Right lobe of liver (tissue), 6 donors: ENCODE measurements at places on chromosomes 5 and 9. TPM values are rescaled to one million over a fixed set of nuclear protein-coding genes. Genes with fewer than 3 reads are reported as not detected.

- H3K4me1 ChIP-seq: no peaks in the 10 kb centered on the region
- no peaks in the 10 kb centered on the region for H3K27me3 ChIP-seq
Observed at GRCh38 chr9:130265431-130266235, at the start of gene HMCN2. Gene HMCN2, plus strand, starts transcription at chr9:130265760. Its CDS starts 119 bp downstream, at chr9:130265879.

DNA sequence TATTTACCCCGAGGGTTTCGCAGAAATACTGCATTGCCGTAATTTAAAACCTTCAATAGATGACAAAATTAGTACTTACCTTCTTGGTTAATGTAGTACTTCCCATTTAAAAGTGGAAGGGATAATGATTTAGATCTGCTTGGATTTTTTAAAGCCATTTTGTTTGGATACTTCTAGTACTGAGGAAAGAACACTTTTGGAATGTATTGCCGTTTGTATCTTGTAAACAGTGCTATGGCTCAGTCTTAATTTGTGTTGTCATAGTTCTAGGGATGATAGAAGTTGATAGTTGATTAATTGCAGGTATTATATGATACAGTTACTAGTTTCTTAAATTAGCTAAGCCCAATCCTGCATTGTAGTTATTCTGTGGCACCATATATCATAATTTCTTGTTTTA, 33.1 kb downstream of the TNPO1 start:
- H3K4me3 ChIP-seq: peak overlapping the region; percentile 87
- H3K4me1 ChIP-seq: peaks cover 35% of the 10 kb centered on the region
- H3K27ac ChIP-seq: no peak overlapping the region
- H3K36me3 ChIP-seq: no peaks in the 10 kb centered on the region

DNA sequence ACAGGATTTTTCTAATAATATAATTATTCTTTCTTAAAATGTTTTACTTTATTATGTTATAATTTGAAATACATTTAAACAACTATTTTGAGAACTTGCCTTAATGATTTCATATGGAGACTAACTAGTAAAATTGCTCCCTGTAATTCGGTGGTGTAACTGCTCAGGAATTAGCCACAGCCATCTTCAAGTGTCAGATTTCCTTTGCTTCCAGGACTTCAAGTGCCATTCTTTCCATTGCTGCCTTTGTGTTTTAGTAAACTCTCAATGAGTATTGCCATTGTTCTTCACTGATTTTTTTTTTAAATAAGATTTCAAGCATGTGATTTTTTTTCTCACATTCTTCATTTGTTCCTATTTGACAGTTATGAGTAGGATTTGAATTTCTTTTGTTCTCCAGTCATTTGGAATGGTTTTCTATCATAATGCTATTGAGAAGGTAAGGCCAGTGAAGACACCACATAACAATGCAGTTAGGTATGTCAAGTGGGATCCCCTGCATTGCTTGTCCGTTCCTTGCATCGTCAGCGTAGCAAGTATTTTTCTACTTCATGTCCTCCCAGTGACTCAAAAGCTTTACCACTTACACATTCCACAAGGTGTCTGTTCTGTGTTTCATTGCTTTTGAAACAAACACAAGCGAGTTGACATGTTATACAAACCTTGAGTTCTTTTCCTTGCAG, 83.7 kb downstream of the LNPEP start:
- DNase-seq: no peak
- H3K27ac ChIP-seq: no peak overlapping the region

DNA sequence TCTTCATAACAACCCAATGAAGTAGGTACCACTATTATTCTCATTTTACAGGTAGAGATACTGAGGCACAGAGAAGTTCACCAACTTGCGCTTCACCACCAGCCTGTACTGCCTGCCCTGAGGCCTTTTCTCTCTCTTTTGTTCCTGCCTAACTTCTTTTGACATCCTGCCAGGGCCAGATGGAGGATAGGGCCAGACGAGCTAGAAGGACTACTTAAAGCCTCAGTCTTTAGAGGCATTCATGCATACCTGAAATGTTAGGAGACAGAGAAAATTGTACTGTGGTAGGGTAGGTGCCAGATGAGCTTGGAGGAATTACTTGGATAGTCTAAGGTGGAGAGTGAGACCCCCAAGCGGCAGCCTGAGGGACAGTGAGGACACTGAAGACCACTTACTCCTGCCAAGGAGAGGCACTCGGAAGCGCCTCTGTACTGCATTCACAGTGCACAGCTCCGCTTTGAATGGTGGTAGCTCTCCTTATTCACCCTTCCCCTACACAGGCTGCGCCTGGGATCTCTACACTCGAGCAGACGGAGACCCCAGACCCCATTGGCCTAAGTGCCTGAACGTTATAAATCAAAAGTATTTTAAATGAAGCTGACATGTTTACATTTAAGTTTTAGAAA, 6.2 kb upstream of the ORM1 start:
- H3K27me3 ChIP-seq: no peaks in the 10 kb centered on the region
- H3K4me1 ChIP-seq: peaks cover 56% of the 10 kb centered on the region
- DNase-seq: no peak
- no peaks in the 10 kb centered on the region for H3K36me3 ChIP-seq

DNA sequence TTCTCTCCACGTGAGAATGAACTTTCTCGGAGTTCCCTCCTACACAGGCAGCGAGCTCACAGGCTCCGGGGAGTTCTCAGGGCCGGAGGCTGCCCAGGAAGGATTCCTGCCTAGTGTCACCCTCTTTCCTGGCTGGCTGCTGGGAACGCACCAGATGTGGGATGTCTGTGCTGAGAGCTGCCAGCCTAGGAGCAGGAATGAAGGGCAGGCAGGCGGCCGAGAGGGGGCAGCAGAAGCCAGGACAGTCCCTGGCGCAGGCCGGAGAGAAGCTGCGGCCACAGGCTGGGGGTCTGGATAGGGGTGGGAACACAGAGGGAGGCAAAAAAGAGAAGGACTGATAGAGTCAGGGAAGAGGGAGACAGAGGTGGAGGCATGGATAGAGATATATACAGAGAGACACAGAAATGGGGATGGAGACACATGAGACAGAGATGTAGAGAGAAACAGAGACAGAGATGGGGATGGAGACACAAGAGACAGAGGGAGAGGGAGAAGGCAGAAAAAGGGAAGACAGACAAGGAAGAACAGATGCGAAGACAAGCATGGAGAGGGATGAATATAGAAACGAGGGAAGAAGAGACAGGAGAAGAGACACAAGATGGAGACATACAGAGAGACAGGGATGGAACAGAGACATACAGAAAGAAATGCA, 25.3 kb upstream of the ENHO start:
- DNase-seq: peak; percentile 80
- no peaks in the 10 kb centered on the region for H3K4me1 ChIP-seq
- H3K27me3 ChIP-seq: no peaks in the 10 kb centered on the region
- no peak overlapping the region for H3K27ac ChIP-seq
- no peak overlapping the region for H3K4me3 ChIP-seq

DNA sequence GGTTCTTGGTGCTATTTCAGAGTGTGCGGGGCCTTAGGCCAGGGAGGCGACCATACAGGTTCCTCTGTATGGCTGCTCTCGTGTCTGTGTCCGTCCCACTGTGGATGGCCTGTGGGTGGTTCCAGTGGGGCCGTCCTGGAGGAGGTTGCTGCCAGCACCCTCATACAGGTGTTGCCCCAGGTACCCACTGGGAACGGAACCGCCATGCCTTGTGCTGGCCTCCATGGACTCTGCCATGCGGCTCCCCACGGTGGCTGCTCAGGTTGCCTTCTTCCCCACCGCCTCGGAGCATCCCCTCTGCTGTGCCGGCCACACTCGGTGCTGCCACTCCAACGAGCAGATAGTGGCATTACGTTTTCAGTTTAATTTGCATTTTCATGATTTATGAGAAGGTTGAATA, 129.3 kb upstream of the CACNA1B start:
- no peaks in the 10 kb centered on the region for H3K27me3 ChIP-seq
- H3K4me1 ChIP-seq: peaks cover 24% of the 10 kb centered on the region
- H3K27ac ChIP-seq: no peak overlapping the region
- H3K36me3 ChIP-seq: peaks cover 15% of the 10 kb centered on the region
- no peak for DNase-seq
- no peak overlapping the region for H3K4me3 ChIP-seq

CCDC171 gene
- total RNA-seq: 0.43 TPM

DNA sequence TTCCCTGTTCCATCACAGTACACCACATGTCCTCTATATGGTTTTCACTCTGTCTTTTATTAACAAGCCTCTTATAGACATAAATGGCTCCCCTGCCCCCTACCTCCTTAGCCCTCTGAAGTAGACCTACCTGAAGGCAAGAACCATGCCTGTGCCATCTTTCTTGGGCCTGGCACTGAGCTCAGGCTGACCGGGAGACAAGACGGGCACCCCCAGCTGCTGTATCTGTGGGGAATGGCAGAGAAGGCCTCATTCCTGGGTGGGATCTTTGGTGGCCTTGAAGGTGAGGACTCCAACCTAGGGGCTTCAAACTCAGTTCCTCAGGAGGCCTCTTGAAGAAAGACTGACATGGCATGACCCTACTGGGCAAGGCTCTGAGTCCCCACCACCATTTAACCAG, 109.9 kb downstream of the GABBR2 start:
- no peaks in the 10 kb centered on the region for H3K4me1 ChIP-seq
- no peak overlapping the region for H3K4me3 ChIP-seq
- H3K36me3 ChIP-seq: no peaks in the 10 kb centered on the region
- H3K27ac ChIP-seq: no peak overlapping the region
- no peaks in the 10 kb centered on the region for H3K27me3 ChIP-seq
- DNase-seq: no peak

ECM2 gene
- 19.0 TPM for total RNA-seq

DNA sequence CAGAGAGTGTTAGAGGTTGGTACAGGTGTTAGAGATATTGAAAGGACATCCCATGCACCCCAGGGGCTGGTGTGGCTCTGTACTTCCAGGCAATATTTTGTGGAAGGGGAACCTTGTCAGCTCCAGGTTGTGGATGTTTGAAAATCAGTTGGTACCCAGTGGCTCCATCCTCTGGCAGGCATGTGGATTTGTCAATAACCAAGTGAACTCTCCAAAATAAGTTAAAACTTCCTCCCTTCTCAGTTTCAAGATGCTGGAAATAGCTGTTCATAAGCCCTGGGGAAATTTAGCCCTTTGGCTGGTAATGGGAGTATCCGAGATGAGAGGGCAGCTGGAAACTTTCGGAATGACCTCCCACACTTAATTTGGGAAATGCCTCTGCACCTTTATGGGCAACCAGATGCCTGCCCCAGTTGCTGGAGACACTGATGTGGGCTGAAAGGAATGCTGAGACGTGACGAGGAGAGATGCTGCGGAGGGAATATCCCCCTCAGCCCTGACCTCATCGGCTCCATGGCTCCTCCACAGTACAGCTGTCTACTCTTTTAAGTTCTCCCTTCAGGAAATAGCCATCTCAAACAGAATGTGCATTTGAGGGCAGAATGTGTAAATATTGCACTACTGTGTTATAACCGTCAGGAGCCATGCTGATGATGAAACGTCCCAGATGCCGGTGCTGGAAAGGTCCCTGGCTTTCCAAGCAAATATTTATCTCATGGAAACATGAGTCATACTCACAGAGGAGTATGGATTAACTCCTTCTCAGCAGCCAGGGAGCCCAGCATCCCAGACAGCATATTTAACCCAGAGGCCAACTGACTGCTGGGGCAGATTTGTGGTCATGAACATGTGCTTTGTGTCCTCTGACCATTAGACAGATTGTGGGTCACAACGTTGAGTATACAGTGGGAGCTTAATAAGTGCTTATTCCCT, 29.5 kb downstream of the TGFBI start:
- H3K4me1 ChIP-seq: peaks cover 31% of the 10 kb centered on the region
- H3K36me3 ChIP-seq: no peaks in the 10 kb centered on the region
- DNase-seq: peak; percentile 65
- no peak overlapping the region for H3K4me3 ChIP-seq
- no peaks in the 10 kb centered on the region for H3K27me3 ChIP-seq

GRCh38 chr5:73654171-73654811, 28.3 kb downstream of the ARHGEF28 start:
- DNase-seq: no peak
- no peak overlapping the region for H3K4me3 ChIP-seq
- no peaks in the 10 kb centered on the region for H3K27me3 ChIP-seq
- H3K4me1 ChIP-seq: no peaks in the 10 kb centered on the region

NUTM2F gene
- total RNA-seq: not detected

SPATA9 gene
- not detected for total RNA-seq

GGTA1 gene
- total RNA-seq: 0.43 TPM

GRCh38 chr5:134132372-134133187, 18.1 kb downstream of the TCF7 start:
- peaks cover 4% of the 10 kb centered on the region for H3K36me3 ChIP-seq
- no peaks in the 10 kb centered on the region for H3K27me3 ChIP-seq
- no peaks in the 10 kb centered on the region for H3K4me1 ChIP-seq
- H3K27ac ChIP-seq: no peak overlapping the region
- no peak for DNase-seq
- H3K4me3 ChIP-seq: no peak overlapping the region

DNA sequence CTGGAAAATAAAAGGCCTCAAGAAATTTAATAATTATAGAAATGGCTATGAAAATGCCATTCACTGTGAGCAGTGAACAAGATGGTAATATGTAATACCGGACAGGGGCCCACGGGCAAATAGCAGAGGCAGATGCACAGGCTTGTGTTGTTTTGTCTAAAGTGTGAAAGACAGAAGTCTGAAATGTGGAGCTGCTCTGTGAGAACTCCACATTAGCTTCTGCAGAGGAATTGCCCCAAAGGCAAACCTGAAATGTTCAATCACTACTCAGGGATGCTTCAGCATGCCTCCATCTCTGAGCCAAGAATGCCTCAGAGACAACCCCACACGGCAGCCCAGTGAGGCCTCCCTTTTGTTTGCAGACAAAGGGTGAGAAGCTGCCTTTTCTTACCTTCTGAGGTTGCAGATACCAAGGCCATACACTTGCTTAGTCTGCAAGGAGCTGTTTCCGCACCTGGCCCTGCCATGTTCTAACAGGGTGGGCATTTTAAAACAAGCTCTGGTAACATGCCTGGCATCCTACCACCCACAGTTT, 124.3 kb upstream of the CXCL14 start:
- H3K36me3 ChIP-seq: no peaks in the 10 kb centered on the region
- no peak overlapping the region for H3K27ac ChIP-seq
- no peak for DNase-seq
- H3K4me1 ChIP-seq: no peaks in the 10 kb centered on the region
- H3K27me3 ChIP-seq: no peaks in the 10 kb centered on the region

- peak overlapping the region; percentile 99 for H3K4me3 ChIP-seq
- peaks cover 21% of the 10 kb centered on the region for H3K4me1 ChIP-seq
- no peaks in the 10 kb centered on the region for H3K36me3 ChIP-seq
- H3K27ac ChIP-seq: peak overlapping the region; percentile 93
- DNase-seq: peak; percentile 87
Observed at GRCh38 chr9:128127990-128128835, 684 bp upstream of the PTGES2 start.

ADAMTS12 gene
- total RNA-seq: 1.5 TPM

LCN15 gene
- total RNA-seq: not detected

SERF1A gene
- total RNA-seq: 0.86 TPM

IL9 gene
- total RNA-seq: not detected

LVRN gene
- not detected for total RNA-seq

- no peak overlapping the region for H3K4me3 ChIP-seq
- no peaks in the 10 kb centered on the region for H3K4me1 ChIP-seq
- H3K27ac ChIP-seq: no peak overlapping the region
- no peaks in the 10 kb centered on the region for H3K27me3 ChIP-seq
- no peak for DNase-seq
Observed at GRCh38 chr9:81599837-81600236, 89.5 kb downstream of the TLE1 start.

GRCh38 chr9:135878528-135879236, 28.7 kb downstream of the CAMSAP1 start:
- H3K4me3 ChIP-seq: no peak overlapping the region
- no peaks in the 10 kb centered on the region for H3K4me1 ChIP-seq
- H3K36me3 ChIP-seq: no peaks in the 10 kb centered on the region

GRCh38 chr9:113373256-113373655, 3.5 kb downstream of the HDHD3 start:
- H3K4me1 ChIP-seq: peaks cover 29% of the 10 kb centered on the region
- peaks cover 16% of the 10 kb centered on the region for H3K36me3 ChIP-seq
- DNase-seq: no peak
